ENCODE measurements at places on chromosomes 12 and 14.
A peak's percentile ranks its signal among the peaks of the same experiment; 100 is the strongest.

GRCh38 chr12:99822273-99822672, 162.5 kb downstream of the ANKS1B start:
- DNase-seq, result no peak

- no peak for DNase-seq
These were observed 60.9 kb upstream of the FBRSL1 start for GRCh38 chr12:132428936-132429601.

GRCh38 chr14:39034481-39035296, 68.3 kb downstream of the SEC23A start:
- DNase-seq, result no peak

- no peak for DNase-seq
These were observed 7.8 kb downstream of the RSRC2 start for GRCh38 chr12:122518908-122519307.

- DNase-seq, result no peak
These were observed 107.4 kb downstream of the VCPKMT start for GRCh38 chr14:50008974-50009373.

DNA sequence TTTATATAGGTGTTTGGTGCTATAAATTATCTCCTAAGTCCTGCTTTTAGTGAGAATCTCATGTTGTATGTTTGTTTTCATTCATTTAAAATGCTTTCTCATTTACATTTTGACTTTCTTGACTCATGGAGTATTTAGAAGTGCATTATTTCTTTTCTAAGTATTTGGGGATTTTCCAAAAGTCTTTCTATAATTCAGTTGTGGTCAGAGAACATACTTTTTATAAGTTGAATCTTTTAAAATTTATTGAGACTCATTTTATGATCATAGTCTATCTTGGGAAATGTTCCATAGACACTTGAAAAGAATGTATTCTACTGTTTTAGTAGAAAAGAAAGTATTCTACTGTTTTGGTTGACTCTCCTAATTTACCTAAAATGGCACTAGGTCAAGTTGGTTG, 168.2 kb downstream of the AKAP6 start:
- no peak for DNase-seq

GRCh38 chr14:37778135-37778943, 182.9 kb downstream of the TTC6 start:
- no peak for DNase-seq

DNA sequence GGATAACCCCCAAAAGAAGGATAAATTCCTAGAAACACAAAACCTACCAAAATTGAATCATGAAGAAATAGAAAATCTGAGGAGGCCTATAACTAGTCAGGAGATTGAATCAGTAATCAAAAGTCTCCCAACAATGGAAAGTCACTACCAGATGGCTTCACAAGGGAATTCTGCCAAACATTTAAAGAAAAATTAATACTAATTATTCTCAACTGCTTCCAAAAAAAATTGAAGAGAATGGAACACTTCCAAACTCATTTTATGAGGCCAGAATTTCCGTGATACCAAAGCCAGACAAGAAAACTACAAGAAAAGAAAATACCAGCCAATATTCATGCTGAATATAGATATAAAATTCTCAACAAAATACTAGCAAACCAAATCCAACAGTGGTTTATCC, 7.8 kb upstream of the ABCC9 start:
- DNase-seq, result no peak

DNA sequence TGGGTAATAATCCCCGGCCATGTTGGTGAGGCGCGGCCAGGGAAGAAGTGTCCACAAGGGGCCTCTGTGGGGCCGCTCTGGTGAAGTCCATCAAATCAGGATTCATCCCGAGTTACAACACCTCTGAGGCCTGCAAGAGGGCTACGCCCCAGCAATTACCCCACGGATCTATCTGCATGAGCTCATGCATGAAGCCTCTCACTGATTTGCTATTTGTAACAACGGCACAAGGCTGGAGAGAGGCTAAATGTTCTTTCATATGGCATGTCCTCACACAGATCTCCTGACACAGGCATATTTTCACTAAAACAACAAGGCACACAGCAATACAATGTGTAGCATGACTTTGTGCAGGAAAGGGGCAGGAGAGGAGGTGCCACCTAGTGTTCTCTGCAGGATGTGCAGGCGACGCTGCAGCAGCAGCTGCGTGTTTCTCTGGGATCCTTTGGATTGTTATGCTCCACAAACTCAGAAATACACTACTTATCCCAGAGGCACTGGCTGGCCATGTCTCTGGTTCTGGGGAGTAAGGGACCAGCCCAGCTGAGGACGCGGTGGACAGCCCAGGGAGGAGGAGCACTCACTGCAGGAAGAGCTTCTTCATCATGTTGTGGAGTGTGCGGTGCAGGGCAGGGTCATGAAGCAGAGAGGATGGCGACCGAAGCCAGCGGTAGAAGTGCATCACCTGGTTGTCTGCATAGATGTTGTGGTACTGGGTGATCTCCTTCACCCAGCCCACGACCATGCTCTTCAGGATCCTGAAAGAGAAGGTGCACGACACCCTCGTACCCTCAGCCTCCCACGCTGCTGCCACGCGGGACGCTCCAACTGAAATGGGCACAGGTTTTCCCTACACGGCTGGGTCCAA, 20.2 kb downstream of the P2RX2 start:
- DNase-seq, result peak; percentile 3

- DNase-seq, result no peak
These were observed 240.9 kb downstream of the TMEM121 start for GRCh38 chr14:105767315-105767714.

DNA sequence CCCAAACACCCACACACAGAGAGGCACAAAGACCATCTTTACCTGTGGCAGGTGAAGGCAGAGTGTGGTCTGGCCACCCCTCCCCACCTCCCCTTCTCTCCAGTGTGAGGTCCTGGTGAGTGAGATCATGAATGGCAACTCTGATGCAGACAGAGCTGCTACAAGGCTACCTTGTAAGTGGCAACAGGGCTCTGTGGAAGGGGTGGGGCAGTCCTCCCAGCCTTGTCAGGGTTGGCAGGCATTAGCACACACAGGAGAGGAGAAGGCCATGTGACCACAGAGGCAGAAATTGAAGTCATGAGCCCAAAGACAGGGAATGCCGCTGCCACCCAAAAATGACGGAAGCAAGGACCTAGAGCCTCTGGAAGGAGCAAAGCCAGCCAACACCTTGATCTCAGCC, 30.7 kb downstream of the VWF start:
- DNase-seq, result no peak

- no peak for DNase-seq
These were observed 111.2 kb downstream of the ST8SIA1 start for GRCh38 chr12:22223356-22223755.

DNA sequence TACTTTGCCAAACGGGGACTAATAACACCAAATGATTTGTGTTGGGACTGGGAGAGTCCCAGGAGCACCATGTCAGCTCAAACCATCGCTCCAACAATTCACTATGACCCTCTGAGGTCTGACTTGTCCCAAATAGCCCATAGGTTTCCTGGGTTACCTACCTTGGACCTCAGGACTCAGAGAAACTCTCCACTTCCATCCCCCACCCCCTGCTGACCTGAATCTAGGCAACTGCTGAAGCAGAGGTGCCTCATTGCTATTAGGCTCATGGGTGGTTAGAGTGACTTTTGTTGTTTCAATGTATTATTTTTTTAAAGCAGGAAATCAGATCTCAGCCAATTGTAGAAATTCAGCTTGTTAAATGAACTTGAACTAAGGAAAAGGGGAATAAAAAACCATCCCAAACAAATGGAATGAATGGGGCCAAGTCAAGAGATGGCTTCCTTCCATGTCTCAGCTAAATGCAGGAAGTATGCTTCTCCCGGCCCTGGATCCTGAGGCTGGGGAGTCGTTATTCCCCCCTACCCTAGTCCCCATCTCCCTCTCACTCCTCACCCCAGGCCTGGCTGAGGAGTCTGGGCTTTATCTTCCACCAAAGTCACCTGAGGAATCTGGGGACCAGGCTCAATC, 80.9 kb upstream of the SLC24A4 start:
- no peak for DNase-seq

- DNase-seq, result no peak
These were observed 19.8 kb downstream of the RAB35 start for GRCh38 chr12:120096671-120097202.

GRCh38 chr14:69038455-69039287, 59.6 kb upstream of the ACTN1 start:
- DNase-seq, result no peak

DNA sequence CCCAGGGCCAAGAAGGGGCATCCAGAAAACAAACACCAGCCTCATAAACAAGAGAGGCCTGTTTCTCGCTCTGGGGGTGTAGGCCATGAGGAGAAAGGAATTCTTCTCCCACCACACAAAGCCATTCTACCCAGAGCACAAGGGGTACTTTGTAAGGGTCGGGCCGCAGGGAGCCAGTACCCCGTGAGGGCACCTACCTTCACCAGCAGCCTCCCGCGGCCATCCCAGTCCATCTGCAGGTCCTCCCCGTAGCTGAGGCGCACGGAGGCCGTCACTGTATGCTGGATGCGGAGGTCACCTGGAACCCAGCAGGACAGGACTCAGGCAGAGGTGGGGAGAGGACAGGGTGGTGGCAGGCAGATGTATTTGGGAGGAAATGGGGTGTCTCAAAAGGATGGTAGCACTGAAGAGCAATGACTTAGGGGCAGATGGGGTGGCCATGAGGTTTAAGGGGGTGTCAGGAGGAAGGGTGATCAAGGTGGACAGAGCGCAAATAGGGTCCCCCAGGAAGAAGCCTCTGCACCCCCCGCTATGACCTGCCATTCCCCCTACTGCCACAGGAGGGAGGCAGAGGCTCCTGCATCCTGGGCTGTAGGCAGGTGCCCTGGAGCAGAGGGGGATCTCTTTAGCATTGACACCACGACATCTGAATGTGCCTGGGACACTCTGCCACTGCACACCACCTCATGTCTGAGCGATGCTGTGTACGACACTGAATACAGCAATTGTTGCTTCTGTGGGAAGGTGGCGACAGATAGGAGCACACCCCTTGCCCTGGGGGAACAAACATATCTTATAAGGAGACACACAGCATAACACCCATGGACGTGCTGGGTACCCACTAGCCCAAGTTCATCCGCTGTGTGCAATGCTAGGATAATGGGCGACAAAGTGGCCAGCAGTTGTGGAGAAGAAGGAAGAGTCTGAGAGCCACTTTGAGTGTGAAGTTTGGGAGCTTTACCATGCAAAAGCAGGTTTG, 61.4 kb downstream of the VWF start:
- no peak for DNase-seq

GRCh38 chr12:103743788-103744187, 97.2 kb downstream of the NT5DC3 start:
- no peak for DNase-seq

DNA sequence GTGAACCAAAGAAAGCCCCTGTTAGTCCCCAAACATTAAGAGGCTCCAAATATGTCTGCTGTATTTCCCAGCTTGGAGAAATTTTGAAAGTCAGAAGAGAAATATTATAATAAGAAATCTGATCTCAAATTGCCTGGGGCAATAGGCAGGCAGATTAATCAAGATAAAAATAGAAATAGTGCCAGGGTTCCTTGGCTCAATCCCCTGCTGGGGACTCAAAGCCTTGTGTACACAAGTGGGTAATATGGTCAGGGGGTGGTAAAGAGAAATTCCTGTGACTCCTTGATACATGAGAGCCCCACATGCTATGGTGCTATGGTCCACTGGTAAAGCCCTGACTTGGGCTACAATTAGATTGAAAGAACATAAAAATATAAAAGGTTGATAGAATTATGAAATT, 41.3 kb upstream of the ARID2 start:
- DNase-seq, result no peak

- DNase-seq, result no peak
These were observed 81.0 kb upstream of the PLEKHG7 start for GRCh38 chr12:92621833-92622232.

DNA sequence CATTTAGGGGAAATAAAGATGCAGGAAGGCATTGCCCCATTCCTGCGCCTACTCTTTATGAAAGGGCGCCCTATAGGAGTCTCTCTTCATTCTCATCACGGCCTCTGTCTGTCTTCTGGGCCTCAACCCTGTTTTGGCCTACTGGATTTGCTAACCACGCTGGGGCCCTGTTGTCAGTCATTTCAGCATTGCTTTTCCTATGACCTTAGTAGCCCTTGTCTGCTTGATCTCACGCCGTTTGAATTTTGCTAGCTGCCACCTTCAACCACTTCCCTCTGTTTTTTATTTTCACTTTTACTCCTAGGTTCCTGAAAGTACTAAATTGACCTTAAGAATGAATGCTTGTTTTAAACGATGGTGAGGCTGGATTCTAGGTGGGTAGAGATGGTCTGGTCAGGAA, 139.0 kb downstream of the SYNE2 start:
- DNase-seq, result no peak

DNA sequence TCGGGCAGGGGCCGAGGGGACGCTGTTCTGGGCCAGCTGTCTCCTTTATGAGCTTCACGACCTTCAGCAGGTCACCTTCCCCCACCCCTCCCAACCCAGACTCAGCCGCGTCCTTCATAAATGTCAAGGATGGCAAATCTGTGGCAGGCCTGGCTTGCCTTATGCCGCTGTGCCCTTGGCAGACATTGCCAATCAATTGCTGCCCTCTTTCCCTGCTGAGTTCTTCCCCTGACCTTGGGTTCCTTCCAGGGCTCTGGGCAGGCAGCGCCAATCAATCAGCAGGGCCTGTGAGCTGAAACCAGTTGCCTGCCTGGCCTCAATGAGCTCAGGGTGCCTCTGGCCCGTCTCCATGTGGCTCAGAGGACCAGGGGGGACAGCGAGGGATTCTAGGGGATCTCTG, 7.7 kb downstream of the FAM222A start:
- no peak for DNase-seq

GRCh38 chr14:30921305-30921704, 46.9 kb downstream of the COCH start:
- no peak for DNase-seq

- DNase-seq, result no peak
These were observed at the start of gene DNAH10 for GRCh38 chr12:123761841-123762714. TSS of gene DNAH10 (plus strand) at chr12:123762301. CDS start at chr12:123762337, 36 bp downstream.

DNA sequence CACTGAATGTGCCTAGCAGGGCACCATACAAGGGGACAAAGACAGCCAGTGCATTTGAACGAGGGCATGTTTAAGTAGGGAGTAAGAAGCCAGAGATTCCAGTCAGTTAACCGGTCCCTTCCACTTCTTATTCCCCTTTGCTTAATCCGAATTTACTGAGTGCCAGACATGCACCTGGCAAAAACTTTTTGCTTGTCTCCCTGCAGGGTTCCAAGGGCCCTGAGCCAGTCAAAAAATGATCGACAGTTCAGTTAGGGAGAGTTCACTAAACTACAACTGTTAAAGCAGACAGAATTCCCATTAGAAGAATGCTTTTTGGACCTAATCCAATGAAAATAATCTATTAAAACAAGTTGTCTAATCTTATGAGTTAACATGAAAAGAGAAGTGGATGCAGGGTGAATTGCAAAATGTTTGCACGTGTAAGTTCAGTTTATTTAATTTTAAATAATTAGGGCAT, 193.8 kb downstream of the TMTC2 start:
- no peak for DNase-seq

Data from HS-5 (cell line).